ENCODE measurements at places on chromosomes 6 and 20.

DNA sequence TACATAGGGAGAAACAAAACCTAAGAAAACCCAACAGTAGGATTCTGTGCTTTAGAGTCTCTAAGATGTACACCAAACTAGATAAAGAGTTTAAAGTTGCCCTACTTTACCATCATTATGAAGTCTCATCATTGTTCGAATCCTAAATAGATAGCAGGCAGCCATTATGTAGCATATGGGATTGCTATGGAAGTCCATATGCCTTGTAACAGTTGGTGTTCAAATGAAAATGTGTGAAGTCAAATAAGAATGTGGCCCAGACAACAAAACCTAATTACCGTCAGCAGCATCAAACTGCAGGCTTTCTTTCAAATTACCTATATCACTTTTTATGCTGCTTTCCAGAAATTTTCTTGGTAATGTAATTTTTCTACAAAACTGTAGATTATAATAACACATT lies 1380.1 kb downstream of the GRIK2 start:
- no peak for DNase-seq

GRCh38 chr6:12001706-12002435 lies 10.2 kb upstream of the HIVEP1 start:
- no peak for DNase-seq

DNA sequence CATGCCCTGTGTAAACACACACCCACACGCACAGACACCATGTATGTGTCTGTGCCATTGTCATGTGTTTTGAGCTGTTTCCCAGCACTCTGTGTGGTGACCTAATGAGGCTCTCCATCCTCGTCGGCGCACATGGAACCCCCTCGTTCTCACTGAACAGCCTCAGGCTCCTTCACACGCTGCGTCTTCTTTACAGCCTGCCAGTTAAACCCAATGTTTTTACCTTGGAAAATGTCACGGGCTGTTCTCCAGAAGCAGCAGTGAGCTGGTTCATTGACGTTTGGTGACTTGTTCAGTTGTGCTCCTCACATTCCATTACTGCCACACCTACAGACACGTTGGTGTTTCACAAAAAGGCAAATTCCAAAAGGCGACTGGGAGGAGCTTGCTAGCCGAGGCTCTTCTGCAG lies 201.0 kb upstream of the FOXQ1 start:
- no peak for DNase-seq

DNA sequence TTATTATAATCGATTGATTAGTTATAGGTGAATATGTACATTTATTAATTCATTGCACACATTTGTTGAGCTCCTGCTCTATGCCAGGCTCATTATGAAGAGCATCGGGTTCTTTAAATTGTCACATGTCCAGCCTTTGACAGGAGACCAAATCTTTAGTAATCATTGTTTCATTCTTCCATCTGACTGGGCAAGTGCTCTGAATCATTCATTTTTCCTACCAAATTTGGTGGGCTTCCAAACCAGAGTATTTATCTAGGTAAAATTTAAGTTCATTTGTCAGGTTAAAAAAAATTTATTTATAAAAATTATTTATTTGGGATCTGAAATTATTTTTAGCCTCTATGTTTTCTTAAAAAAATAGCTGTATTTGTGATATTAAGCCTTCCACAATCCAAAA lies 404.9 kb upstream of the MMS22L start:
- DNase-seq: no peak

DNA sequence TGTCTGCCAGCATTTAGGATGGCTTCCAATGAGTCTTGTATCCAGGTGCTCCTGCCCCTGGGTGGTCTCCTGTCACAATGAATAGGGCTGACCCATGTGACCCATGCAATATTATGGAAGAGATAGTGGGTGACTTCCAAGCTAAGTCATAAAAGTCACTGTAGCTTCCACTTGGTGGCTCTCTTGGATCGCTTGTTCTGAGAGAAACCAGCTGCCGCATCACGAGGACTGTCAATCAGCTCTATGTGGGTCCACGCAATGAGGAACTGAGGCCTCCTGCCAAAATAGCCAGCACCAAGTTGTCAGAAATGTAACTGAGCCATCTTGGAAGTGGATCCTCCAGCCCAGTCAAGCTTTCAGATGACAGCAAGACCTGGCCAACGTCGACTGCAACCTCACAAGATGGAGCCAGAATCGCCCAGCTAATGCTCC lies 14.9 kb upstream of the MATN4 start:
- no peak for DNase-seq

DNA sequence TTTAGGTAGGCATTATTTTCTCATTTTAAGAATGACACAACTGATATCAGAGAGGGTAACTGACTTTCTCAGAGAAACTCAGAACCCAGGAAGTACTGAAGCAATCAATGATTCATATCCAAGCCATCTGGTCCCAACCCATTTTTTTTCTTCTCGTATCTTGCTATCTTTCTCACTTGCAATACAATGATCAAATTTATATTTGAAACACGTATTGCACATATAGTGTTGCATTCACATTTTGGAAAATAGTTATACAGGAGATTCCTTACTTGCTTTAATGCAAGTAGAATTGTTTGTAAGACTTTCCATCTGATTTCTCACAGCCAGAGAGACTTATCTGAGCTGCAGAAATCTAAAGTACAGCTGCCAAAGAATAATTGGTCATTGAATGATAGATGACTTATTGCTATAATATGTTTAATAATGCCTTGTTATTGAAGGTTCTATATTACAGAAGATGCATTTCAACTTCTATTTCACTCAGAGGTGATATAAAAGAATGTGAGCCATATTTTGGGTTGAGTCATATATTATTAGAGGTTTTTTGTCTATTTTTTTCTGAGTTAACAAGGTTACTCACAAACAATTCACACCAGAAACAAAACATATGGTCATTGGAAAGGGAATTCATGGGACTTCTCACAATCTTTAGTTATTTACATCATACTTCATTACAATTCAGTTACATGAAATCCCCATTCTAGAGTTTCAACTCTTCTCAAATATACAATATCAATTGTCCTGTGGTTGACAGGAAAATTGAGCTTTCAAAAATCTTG lies 337.5 kb upstream of the CITED2 start:
- DNase-seq: no peak

DNA sequence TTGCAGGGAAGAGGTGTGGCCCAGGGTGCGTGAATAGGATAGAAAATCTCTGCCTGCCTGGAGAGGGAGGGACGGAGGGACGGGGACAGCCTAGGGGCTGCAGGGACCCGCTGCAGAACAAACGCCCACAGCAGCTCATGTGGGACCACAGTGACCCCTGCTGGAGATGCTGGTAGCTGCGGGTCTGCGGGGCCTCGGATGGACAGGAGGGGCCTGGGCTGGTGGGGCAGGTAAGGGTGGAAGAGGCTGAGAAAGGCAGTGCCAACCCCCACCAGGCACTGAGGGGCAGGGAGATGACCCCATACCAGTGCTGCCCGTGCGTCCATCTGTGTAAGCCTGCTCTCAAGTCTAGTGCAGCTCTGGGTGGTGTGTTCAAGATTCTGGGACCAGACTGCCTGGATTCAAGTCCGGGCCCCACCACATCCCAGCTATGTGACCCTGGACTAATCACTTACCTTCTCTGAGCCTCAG lies 39.4 kb downstream of the KIAA1755 start:
- DNase-seq: no peak

- no peak for DNase-seq
Observed at GRCh38 chr6:10595731-10596664, 74.8 kb downstream of the GCNT2 start.

GRCh38 chr6:33699131-33699530 lies 12.4 kb downstream of the UQCC2 start:
- no peak for DNase-seq

- DNase-seq: no peak
Observed at GRCh38 chr6:86118271-86118670, 475.6 kb upstream of the SYNCRIP start.

DNA sequence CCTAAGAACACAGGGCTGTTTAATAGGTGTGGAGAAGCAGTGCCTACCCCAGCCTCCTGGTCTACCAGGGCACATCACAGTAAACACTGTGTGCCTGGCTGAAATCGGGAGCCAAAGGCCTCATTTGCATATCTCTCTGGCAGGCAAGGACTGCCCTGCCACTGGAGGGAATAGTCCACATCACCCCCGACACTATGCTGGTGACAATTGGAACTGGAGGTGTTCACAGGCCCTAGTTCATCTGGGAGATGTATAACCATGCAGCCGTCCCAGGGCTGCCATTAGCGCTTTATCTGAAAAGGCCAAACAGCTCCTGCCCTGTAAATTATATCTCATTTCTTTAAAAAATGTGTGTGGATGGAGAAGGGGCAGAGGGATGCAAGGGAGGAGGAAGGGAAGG lies 150.3 kb downstream of the LINC00237 start:
- no peak for DNase-seq

GRCh38 chr6:90249034-90249433 lies 47.6 kb downstream of the BACH2 start:
- no peak for DNase-seq

DNA sequence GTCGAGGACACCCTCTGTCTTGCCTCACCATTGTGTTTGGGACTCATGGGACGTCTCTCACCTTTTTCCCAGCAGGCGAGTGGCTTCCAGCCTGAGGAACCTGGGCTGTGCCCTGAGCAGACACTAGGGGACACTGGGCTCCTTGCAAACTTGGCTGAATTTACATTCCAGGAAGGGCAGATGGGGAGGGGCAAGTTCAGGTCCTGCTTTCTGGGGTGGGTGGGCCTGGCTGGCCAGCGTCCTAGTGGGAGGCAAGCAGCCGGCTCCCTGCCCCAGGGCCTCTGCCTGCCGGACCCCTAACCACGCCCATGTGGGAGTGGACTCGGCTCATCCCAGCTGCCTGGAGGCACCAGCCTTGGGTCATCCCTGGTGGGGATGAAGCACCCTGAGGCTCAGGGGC lies 48.2 kb upstream of the MLN start:
- DNase-seq: no peak

DNA sequence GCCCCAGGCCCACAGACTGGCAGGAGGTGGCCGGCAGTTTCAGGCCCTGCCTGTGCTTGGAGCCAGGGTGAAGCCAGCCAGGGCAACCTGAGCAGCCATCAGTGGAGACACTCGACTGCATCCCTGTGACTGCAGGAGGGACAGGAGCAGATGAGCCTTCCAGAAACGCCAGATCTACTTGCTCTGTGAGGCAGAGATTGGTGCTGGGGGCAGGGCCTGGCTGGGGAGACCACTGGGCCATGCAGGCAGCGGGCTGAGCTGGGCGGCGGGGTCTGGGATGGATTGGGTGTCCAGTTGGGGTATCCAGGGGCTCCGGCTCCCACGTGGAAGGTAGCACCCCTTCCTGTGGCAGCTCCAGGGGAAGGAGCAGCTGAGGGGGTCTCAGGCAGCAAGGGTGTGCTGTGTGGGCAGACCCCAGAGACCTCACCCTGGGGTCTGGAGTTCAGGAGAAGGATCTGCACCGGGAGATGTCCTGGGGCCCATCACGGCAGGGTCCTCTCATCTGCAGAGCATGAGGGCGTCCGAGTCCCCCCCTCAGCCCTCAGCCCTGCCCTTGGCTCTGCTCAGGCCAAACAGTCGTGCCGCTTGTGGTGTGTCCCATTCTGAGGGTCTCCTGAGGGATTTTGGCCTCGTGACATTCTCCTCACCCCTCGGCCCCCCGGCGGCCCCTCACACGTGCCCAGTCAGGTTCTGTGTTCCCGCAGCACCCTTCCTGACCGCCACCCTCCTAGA lies 334.9 kb downstream of the TAF4 start:
- no peak for DNase-seq

GRCh38 chr6:11149551-11149950 lies 38.0 kb upstream of the ERVFRD-1 start:
- DNase-seq: no peak

GRCh38 chr6:51535327-51535726 lies 552.1 kb downstream of the PKHD1 start:
- no peak for DNase-seq

GRCh38 chr6:170022291-170022722 lies 268.6 kb downstream of the DLL1 start:
- no peak for DNase-seq

- DNase-seq: no peak
Observed at GRCh38 chr20:58697867-58698703, 5.5 kb downstream of the NPEPL1 start.

DNA sequence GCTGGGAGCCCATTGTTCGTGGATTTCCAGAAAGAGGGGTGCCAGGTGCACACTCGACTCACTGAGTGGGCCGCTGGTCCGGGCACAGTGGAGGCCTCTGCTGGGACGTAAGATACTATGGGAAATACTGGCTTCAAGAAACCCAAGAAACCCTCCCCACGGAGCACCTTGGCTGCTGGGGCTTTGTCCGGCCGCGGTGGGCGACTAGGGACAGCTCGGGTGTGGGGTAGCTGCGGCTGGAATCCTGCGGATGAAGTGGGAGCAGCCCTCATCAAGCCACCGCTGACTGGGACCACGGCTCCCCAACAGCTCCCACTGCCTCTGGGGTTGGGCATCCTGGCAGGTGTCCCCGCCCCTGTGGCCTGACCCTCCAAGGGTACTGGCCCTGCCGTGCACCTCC lies 69.5 kb upstream of the GATA5 start:
- DNase-seq: no peak

DNA sequence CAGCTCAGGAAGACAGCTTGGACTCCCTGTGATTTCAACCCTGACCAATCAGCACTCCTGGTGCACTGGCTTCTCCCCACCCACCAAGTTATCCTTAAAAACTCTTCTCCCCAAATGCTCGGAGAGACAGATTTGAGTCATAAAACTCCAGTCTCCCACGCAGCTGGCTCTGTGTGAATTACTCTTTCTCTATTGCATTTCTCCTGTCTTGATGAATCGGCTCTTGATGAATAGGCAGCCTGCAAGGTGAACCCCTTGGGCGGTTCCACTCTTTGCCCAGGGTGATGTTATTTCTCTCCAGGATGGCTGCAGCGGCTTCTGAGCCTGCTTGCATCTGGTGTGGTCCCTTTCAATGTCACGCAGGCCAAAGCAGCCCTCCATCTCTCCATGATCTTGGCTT lies 12.4 kb downstream of the SLC52A3 start:
- no peak for DNase-seq

DNA sequence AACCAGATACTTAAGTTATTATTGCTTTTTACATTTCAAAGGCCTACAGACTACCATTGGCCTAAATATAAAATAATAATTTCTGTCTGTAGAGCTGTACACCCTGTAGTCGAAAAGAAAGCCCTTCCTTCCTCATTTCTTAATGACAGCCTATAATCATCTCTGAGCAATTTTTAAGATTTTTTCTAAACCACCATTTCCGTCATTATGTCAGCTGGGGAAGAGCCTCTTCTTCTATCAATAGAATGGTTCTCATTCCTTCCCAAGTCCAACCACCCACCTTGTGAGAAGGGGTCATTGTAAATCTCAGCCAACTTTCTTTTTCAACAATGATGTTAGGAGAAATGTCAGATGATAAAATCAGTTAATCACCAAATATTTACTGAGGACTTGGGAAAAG lies 91.8 kb downstream of the PLEKHG1 start:
- DNase-seq: no peak

GRCh38 chr20:43528258-43528875 lies 20.9 kb downstream of the L3MBTL1 start:
- DNase-seq: no peak

All from BJ (cell line).